ENCODE measurements at places on chromosomes 5 and 9.

DNA sequence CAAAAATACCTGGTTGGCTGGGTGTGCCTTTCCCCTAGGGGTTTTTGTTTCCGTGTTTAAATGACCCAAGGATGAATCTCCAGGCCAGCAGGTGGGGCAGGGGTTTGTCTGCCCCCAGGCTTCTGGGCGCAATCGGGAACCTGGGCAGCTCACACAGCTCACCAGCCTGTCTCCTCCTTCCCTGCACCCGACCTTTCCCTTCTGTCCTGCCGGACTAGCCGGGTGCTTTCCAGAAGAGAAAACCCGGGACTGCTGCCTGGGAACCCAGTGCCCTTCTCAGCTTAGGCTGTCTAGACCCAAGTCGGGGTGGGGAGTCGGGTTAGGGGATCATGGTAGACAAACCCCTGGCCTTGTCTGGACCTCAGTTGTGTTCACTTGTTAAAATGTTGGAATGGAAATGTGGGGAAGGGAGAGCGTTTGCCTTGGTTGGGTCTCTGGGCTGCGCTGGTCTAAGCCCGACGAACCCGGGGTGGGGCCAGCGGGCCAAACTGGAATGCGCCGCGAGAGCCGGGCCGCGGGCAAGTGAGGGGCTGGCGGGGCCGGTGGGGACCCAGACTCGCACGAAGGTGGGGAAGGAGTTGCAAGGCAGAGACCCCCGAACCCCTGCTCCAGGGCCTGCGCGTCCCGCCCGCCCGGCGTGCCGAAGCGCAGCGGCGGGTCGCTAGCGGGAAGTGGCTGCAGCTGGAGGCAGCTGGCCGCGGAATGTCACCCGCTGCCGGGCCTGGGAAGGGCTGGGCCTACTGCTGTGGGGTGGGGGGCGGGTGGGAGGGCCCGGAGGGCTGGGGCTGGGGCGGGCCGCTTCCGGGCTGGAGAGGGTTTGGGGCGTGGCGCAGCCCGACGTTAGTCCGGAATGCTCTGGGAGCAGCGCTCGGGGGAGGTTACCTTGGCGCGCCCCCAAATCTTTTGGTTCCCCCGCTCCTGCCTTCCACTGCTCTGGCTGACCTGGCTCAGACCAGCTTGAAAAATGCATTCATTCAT is 84.6 kb downstream of the DAB2IP start:
- no peak for DNase-seq

DNA sequence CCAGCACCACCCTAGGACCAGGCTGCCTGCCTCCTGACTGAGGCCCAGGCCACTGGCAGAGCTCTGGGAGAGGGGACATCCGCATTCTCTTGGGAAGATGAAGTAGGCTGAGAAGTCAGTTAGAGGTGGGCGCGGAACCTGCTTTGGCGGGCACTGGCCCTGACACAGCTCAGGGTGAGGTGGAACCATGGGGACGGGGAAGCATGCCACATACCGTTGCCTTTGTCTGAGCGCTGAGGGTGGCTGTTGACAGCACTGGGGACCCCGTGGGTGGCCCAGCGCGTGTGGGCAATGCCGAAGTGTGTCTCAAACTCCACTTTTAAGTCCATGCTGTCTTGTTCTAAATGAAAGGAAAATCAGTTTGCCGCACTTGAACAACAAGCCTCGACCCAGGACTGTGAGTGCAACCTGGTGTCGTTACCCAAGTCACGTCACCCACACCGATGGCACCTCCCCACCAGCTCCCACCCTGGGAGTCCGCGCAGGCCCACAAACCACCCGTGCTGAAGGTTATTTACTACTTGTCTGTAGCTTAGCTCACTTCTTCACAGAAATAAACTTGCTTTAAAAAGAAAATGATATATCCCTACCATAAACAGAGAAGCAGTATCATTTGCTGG is 17.4 kb downstream of the GFPT2 start:
- no peak for DNase-seq

GRCh38 chr9:99118782-99119466 is 14.0 kb downstream of the TGFBR1 start:
- peak; percentile 29 for DNase-seq

GRCh38 chr5:152560512-152561137 is 155.5 kb upstream of the NMUR2 start:
- DNase-seq = peak; percentile 12

GRCh38 chr5:123217173-123217572 is 128.1 kb downstream of the PRDM6 start:
- no peak for DNase-seq
